ENCODE measurements at places on chromosomes 7 and 10.

- DNase-seq, result no peak
Observed at GRCh38 chr7:340200-340937, 50.4 kb downstream of the FOXL3 start.

DNA sequence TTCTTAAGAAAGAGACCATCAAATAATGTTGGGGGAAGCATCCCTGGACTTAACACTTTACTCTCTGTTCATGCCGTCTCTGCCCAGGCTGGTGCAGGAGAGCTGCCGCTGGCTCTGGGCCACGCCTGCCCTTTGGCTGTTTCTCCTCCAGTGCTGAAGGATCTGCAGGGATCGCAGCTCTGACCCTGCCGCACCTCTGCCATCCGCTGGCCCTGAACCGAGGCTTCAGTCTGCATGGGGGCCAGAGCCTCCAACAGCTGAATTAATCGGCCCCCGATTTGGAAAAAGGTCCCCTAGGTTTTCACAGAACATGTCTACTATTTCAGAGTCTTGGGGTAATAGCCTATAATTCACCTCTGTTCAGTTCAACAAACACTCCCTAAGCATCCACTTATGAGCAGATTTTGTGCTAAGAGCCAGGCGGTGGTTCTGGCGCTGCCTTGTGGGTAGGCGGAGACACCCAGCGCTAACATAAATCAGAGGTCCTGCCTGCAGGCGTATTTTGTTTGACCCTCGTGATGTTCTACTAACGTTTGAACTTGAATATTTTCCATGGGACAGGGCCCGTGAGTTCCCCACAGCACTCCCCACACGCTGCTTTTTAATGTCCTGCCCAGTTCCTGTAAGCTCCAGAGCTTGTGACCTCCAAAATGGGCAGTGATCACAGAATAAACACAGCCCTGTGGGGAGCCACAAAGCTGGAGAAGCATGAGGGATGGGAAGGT lies 99.0 kb downstream of the DYNC2I1 start:
- no peak for DNase-seq

- DNase-seq, result no peak
Observed at GRCh38 chr7:46943996-46944395, 637.9 kb downstream of the TNS3 start.

DNA sequence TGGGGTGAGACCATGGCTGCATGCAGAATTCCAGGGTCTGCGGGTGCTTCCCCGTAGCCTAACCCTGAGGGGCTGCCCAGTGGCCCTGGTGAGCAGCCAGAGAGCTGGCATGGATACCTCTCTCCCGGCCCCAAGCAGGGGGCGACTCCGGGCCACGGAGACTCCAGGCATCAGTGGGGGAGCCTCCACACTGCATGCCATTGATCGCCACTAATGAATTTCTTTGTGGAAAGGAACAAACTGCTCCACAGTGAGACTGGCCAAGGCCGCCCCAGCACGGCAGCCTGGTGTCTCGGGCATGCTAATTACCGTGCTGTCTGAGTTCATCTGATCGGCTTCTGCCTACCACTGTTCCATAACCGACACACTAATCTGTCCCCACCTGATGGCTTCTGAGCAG lies 184.4 kb downstream of the GRID1 start:
- no peak for DNase-seq

- DNase-seq, result no peak
Observed at GRCh38 chr10:18699849-18700840, 40.9 kb downstream of the ARL5B start.

GRCh38 chr10:17249820-17250219 lies 21.8 kb downstream of the VIM start:
- DNase-seq, result no peak

DNA sequence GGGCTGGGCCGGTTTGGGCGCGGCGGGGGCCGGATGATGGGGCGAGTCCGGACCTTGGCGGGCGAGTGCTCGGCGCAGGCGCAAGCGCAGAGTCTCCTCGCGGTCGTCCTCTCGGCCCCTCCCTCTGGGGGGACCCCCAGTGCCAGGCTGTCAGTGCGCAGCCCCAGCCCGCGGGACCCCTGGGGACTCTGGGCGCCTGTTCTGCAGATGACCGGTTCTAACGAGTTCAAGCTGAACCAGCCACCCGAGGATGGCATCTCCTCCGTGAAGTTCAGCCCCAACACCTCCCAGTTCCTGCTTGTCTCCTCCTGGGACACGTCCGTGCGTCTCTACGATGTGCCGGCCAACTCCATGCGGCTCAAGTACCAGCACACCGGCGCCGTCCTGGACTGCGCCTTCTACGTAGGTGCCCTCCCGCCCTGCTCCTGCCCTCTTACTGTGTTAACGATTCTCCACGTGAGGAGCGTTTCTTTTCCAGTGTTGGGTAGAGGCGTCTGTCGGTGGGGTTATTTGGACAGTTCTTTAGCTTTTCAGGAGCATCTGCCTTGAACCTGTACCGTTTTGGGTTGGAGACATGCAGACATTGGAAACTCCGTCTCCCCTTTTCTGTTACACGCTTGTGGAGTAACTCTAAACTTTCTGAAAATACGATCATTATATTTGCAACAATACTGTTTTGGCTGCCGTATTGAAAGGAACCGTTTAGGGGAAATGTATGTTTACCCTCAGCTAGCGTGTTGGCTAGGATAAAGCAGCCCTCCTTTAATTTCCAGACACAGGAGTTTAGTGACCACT lies 706 bp downstream of the BUB3 start:
- DNase-seq, result peak; percentile 57

DNA sequence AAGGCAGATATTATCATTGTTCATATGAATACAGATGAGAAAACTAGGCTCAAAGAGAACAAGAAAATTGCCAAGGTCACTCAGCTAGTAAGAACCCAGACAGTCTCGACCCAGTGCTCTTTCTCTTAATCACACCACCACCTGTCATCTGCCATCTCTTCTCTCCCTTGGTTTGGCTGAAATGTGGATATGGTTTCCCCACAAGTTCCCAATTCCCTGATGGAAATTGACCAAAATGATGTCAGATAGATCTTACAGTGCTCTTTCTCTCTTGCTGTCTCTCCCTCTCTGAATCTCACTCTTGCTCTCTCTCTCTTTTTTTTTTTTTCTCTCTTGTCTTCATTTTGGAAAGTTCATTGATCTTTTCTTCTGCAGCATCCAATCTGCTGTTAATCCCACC lies 9.1 kb downstream of the C10orf90 start:
- no peak for DNase-seq

DNA sequence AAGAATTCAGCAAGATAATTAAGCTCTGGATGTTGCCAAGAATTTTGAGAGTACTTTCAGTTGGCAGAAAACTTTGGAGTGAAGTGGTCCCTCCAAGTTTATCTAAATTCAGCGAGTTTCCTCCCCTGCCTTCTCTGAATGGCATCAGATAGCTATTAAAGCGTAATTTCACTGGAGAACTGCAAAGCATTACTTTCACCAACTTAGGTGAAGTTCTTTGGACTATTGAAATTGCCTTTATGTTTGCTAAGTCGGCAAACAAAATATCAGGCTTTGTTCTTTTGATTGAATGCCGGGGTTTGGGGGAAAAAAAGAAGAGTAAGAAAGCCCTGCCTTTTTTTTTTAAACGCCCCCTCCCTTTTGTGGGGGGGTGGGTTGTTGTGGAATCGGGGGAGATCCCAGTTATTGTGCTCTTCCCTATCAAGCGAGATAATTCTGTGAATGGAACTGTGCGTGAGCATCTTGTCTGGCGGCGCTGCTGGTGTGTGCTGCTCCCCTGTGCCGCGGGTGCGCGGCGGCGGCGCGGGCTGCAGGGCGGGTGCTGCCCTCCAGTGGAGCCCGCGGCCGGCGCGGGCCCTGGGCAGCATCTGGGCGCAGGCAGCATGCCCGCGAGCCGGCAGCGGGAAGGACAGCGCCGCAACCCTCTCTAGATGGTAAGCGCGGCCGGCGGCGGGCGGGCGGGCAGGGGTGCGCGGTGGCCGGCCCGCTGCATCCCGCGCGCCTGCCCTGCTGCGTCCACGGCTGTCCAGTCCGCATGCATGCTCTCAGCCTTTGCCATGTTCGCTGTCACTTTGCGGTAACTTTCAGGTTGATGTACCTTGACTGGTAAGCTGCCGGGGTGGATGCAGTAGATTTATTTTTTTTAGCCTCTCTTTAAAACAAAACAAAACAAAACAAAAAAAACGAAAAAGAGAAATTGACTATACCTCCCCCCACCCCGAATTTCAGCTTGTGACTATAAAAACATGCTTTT lies 176.5 kb downstream of the TCF7L2 start:
- no peak for DNase-seq

- no peak for DNase-seq
Observed at GRCh38 chr10:100186253-100187212, 704 bp upstream of the ERLIN1 start.

DNA sequence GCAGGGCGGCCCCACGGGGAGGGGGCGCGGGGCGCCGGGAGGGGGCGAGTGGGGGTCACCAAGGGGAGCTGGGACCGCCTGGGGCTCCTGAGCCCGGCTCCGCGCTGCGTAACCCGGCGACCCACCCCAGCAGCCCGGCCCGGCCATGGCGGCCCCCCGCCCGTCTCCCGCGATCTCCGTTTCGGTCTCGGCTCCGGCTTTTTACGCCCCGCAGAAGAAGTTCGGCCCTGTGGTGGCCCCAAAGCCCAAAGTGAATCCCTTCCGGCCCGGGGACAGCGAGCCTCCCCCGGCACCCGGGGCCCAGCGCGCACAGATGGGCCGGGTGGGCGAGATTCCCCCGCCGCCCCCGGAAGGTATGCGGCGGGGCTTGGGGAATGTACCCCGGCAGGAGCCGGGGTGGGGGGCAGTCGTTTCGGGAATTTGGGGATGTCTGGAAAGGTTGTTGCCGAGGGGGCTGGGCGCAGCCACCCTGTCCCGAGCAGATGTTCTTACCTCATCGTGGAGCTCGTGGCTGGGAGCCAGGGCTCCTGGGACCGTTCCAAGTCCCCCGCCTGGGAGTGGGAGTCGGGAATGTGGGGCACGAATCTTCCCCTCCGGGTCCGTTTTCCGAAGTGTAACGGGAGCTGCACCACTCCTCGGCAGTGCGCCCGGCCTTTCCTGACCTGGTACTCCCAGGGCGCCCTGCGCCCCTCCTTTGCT lies 431 bp downstream of the ZYX start:
- DNase-seq, result peak; percentile 41

DNA sequence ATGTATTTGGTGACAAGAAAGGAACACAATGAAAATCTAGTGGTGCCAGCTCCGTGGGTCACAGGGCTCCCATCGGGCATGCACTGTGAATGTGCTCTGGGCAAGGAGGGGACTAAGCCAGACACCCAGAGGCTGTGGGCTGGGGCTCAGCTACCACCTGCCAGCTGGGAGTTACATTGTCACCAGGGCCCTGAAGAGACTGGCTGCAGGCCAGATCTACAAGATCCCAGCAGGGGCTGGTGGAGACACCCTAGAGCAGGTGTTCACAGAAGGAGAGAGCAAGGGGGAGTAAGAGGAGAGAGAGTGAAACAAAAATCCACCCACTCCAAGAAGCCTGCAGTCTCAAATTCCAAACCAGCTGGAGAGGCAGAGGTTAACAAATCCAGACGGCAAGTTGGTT lies 116.6 kb upstream of the ADCY1 start:
- no peak for DNase-seq

GRCh38 chr7:132655131-132655727 lies 79.0 kb upstream of the PLXNA4 start:
- DNase-seq, result no peak

GRCh38 chr10:78699971-78700370 lies 368.8 kb upstream of the ZMIZ1 start:
- DNase-seq, result no peak

DNA sequence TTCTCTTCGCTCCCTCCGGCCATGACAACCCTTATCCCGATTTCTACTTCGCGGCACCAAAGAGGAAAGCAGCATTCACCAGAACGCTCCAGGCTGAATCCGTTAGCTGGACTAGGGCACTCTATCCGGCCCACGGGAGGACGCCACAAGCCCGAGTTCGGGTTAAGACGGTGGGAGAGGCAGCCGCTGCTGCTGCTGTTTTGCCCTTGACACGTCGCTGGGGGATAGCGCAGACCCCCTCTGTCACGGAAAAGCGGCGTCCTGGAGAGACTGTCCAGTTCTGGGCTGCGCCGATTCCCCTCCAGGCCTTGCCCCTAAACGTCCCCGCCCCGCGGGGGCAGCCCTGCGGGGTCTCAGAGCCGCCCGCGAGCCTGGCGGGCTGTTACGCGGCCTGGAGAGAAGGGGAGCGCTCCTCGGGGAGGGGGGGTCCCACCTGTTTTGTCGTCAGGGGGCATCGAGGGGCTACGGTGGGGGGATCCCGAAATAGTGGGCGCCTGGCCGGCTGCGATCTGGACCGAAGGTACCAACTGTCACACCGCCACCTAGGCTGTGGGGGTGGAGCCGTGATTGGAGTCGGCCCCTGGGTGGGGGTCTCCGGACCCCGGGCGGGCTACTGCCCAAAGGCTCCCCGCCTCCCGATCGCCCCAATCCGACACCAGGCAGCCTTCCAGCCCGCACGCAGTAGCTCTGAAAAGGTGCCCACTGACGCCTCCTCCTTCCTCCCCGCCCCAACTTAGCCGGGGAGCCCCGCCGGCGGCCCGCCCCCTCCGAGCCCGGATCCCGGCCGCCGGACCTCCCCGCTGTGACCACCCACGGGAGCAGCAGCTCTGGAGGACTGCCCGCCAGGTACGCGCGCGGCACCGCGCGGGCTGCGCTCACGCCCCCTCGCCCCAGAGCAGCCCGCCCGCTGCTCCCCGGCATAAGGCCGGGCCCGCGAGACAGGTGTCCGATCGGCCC lies 772 bp downstream of the SGMS1 start:
- DNase-seq, result no peak

DNA sequence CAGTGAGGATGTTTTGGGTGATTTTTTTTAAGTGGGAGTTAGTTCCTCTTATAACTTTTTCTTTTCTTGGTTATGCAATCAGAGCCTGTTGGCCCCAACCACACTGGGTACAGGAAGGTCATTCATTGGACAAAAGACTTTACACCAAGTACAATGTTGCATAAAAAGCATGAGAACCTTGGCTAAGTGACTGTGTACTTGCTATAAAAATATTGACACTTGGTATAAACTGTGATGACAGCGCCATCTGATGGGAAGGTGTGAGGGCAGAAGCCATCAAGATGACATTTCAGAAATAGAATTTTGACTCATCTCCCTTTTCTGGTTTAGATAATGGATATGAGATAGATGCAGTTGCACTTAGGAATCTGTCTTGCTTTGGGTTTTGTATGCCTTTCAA lies 126.4 kb upstream of the CCDC6 start:
- DNase-seq, result no peak

- no peak for DNase-seq
Observed at GRCh38 chr10:122557516-122557915, 3.0 kb upstream of the DMBT1 start.

- no peak for DNase-seq
Observed at GRCh38 chr7:130529417-130529816, 37.5 kb downstream of the MEST start.

DNA sequence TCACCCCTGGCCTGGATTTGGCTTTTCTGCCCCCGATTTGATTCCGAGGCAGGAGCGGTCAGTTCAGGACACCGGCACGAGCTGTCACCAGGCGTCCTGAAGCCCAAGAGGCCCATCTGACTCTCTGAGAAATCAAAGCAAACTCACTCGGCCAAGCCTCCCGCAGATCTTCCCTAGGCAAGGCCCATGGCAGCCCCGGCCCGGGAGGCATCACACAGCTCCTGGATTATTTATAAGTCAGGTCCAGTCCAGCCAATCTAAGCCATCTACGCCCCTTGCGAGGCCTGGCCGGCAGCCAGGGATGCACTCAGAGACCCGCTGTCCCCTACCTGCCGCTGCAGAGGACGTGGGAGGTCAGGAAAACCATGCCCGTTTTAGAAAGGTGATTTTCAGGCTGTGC lies 87.3 kb upstream of the DIP2C start:
- no peak for DNase-seq

GRCh38 chr10:75506930-75507329 lies 75.5 kb downstream of the LRMDA start:
- DNase-seq, result no peak

GRCh38 chr7:73972614-73973013 lies 55.4 kb upstream of the ELN start:
- no peak for DNase-seq
